ENCODE measurements at places on chromosomes 1 and 21. TPM values are rescaled to one million over a fixed set of nuclear protein-coding genes. Genes with fewer than 3 reads are reported as not detected.

Gene AK2
- total RNA-seq: 168 TPM

Gene TRIM67
- total RNA-seq: 0.17 TPM

Gene AUNIP
- 8.3 TPM for total RNA-seq

Gene ALPL
- total RNA-seq: 0.51 TPM

Gene EXO1
- 22.2 TPM for total RNA-seq

Gene APCS
- total RNA-seq: not detected

Gene LCE3D
- total RNA-seq: 2.8 TPM
